Hippocampal formation (tissue), 2 donors: ENCODE measurements at places on chromosomes 6 and 20.

DNA sequence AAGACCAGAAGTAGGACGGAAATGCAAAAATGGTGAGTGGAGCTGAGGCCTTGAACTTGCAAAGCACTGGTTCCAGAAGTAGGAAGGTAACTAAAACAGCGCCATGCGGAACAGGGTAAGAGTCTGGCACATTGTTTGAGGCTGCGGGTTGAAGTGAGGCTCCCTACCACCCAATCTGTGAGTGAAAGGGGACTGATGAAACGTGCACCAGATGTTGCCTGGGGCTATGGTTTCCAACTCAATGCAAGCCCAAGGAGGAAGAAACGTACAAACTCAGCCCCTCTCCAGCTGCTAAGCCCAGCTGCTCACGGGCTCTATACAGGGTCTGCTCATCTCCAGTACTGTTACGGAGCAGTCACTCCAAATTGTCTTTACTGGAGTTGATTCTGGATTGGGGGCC is 68.7 kb upstream of the KCNK16 start:
- no peak for DNase-seq

DNA sequence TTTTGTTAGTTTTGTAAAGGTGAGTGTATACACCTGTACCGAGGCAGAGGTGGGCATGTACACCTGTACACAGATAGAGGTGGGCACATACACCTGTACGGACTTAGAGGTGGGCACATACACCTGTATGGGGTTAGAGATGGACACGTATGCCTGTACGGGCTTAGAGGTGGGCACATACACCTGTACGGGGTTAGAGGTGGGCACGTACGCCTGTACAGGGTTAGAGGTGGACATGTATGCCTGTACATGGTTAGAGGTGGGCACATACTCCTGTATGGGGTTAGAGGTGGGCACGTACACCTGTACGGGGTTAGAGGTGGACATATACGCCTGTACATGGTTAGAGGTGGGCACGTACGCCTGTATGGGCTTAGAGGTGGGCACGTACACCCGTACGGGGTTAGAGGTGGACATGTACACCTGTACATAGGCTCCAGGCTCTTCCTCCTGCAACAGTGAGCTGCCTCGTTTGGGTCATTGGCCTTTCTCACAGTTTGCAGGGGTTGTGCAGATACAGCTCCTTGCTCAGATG is 63.7 kb downstream of the PHACTR3 start:
- DNase-seq = no peak

DNA sequence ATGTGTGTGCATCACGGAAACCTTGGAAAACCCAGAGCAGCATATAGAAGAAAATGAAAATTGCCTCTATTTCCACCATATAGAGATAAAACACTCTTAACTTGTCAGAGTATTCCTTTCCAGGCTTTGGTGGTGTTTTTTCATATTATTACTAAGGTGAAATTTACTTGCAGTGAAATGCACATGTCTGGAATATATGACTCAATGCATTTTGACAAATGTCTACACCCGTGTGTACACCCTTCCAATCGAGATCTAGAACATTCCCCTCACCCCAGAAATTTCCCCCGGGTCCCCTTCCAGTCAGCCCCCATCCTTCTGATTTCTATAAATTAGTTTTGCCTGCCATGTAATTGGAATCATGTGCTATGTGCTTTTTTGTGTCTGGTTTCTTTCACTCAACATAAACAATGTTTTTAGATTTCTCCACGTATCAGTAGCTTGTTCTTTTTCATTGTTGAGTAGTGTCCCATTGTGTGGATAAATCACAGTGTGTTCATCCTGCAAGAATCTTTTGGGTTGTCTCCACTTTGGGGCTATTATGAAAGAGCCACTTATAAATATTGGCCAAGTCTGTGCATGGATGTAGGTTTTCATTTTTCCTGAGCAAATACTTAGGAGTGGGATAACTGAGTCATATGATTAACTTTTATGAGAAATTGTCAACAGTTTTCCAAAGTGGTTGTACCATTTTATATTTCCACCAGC is 19.9 kb upstream of the PREX1 start:
- DNase-seq = no peak

DNA sequence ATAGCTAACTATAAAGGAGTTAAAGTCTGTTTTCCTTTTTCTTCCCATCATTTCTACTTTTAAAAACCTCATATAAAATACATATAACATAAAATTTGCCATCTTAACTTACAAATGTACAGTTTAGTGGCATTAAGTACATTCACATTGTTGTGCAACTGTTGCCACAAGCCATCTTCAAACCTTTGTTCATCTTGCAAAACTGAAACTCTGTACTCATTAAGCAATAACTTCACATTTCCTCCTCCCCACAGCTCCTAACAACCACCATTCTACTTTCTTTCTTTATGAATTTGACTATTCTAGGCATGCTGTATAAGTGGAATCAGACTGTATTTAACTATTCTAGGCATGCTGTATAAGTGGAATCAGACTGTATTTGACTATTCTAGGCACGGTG is 4.5 kb downstream of the CCDC170 start:
- no peak for DNase-seq

DNA sequence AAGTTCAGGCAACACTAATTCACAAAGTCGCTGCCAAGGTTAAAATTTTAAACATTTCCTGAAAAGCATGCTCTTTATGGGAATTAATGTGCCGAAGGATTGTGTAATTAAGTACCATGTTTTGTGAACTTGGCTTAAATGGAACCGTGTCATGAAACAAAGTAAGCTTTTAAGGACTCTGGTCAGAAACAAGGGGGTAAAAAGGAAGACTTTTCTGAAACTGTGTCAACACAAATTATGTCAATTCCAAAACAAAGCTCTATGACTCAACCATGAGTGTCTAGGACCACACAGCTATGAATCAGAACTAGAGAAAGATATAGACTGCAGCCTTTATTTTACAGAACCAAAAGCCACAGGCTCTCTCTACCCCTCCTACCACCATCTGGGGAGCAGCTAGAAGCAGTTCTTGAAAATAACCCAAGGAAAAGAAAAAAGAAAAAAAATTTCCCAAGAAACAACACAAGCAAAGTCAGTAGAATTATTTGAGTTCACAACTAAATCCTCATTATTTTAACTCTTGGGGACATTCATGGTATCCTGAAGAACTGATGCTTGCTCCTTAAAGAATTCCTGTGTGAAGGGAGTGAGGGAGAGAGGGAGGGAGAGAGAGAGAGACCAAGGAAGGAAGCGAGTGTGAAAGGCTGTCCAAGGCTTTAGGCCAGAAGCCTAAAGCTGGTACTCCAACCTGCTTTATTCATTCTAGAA is 81.9 kb downstream of the ZMYND8 start:
- no peak for DNase-seq

DNA sequence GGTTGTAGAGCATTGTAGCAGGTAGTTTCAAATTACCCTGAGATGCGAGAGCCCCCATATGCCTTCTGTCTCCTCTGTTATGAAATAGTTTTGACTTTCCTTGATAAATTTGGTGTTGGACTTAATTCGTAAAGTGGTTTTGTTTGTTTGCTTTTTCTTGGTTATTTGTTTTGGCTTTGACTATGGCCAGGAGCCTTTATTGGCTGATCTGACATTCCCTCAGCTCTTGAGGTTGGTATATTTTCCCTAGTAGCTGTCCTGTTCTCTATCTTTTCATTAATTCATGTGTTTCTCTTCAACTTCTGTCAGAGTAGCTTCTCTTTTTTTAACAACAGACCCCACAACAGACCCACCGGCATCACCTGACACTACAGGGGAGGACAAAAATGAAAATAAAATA is 457.4 kb upstream of the MANEA start:
- DNase-seq = no peak

GRCh38 chr6:89404512-89404911 is 7.6 kb downstream of the RRAGD start:
- DNase-seq = no peak

DNA sequence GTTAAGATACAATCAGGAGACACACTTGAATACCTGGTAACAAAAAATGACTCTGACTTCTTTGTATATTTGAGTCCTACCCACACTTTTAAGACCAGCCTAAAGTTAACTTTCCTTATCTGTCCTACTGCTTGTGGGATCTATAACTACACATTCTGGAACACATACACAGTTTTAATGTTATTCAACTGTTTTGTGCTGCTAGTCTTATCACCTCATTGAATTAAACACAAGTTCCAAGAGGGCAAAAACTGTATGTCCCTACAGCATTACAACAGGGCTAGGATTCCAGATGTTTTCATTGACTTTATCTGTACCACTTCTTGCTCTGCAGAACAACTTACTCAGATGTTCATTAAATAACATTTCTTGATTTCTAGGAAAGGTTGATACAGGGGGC is 2.8 kb downstream of the HMGN3 start:
- no peak for DNase-seq

GRCh38 chr20:62423326-62423706 is 4.0 kb downstream of the RBBP8NL start:
- no peak for DNase-seq

GRCh38 chr6:142412658-142413057 is 110.9 kb downstream of the ADGRG6 start:
- no peak for DNase-seq

GRCh38 chr6:166073082-166073481 is 94.6 kb downstream of the TBXT start:
- no peak for DNase-seq

DNA sequence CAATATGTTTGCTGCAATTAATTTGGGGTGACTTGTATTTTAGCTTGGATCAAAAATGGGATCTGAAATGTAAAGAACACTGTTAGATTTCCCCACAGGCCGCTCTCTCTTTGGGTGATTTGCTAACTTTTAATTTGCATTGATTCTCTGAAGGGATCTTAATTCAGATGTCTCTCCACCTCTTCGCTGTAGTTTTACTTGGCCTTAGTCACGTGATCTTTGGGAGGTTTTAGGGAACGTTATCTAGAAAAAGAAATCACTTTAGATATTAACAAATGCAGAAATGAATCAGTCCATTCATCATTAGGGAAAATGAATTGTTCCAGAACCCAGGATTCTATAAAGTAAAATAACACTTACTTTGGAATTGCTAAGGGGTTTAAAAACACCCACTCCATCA is 390.2 kb downstream of the THBS2 start:
- DNase-seq = no peak

DNA sequence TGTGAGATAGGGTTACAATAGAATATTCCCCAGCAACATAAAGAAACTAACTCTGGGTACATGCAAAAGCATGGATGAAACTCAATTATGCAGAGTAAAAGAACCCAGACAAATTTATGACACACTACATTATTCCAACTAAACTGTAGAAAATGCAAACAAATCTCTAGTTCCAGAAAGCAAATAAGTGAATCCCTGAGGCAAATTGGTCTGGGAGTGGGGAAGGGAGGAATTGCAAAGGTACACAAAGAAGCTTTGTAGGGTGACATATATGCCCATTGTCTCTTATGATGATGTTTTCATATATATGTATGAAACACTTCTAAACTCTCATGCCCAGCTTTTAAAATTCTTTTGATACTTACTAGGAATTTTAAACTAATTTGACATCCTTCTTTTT is 266.0 kb downstream of the CDKAL1 start:
- DNase-seq = no peak

GRCh38 chr6:137166247-137167098 is 7.0 kb downstream of the IL22RA2 start:
- no peak for DNase-seq

DNA sequence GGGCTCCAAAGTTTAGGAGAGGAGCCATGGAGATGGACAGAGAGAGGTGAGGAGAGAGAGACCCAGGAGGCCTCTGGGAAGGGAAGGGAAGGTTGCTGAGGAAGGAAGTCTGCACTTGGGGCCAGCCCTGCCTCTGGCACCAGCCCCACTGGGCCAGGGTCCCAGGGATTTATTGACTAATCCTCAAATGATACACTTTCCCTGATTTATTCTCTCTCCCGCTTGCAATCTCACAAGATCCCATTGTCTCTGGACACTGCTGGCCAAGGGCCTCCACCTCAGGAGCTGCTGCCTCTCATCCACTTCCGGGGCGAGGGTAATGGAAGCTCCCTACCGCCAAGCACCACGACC is 43.6 kb upstream of the FOXP4 start:
- no peak for DNase-seq

DNA sequence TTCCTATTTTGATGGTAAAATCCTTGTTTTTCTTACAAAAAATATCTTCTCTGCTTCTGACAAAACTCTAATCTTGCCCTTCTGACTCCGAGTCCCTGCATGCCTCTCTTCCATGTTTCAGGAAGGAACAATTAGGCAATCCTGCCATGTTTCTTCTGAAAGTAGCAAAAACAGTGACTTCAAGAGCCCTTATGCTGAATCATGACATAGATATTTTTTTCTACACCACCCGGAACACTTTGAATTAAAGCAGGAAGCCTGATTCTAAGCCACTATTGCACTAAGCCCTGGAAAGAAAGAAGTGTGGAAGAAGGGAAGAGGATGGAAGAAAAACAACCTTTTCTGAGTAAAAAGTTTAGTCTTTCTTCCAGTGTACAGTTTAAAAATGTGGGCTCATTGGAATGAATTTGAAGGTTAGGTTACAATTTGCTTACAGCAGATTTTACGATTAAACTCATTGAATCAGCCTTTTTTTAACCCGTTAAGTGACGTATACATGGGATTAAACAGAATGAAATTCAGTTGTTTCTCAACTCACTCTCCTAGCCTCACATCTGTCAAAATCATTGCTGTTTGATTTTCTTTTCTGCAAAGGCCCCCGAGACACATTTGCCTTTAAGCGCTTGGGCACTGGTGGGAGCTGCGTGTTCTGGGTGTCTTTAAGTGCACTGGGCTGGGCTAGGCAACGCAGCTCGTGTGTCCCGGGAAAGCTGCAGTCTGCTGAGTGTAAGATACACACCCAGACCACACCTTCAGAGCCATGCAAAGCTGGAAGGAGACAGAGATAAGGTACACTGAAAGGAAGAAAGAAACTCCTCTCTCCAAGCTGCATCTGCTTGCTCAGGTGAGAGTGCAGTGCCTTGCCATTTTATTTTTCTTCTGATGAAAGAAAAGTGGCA is 159.4 kb upstream of the CITED2 start:
- no peak for DNase-seq

- DNase-seq = no peak
Observed at GRCh38 chr20:57614490-57615444, 5.5 kb downstream of the ZBP1 start.

DNA sequence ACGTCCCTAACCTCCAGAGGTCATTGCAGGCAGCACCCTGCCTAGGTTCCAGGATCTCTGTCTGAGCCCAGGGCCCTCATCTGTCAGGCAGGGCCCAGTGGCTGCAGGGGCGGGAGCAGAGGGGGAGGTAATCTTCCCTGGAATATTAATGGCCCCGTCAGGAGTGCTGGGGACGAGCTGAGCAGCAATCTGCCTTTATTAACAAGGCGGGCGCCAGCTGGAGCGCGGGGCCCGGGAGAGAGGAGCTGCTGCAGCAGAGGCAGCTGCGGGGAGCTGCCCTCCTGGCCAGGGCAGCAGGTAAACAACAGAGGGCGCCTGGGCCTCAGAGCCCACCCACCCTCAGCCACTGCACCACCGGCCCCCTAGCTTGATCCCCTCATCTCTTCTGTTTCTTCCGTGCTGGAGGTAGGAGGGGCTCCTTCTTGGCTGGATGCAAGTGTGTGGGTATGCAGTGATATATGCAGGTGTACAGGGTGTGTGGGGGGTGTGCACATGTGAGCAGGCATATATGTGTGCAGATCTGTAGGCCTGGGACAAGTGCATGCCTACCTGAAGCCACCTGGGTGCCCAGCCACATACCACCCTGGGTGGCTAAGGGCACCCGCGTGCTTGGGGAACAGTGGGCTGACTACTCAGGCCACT is 131.8 kb upstream of the MLN start:
- DNase-seq = no peak

- no peak for DNase-seq
Observed at GRCh38 chr6:84798257-84798656, 33.9 kb upstream of the TBX18 start.
